Endodermal cell (in vitro differentiated cells): ENCODE measurements at places on chromosomes 1 and 21. TPM values are rescaled to one million over a fixed set of nuclear protein-coding genes. Genes with fewer than 3 reads are reported as not detected.

- DNase-seq: no peak
These were observed 19.3 kb upstream of the TMEM51 start for GRCh38 chr1:15134285-15134684.

DNA sequence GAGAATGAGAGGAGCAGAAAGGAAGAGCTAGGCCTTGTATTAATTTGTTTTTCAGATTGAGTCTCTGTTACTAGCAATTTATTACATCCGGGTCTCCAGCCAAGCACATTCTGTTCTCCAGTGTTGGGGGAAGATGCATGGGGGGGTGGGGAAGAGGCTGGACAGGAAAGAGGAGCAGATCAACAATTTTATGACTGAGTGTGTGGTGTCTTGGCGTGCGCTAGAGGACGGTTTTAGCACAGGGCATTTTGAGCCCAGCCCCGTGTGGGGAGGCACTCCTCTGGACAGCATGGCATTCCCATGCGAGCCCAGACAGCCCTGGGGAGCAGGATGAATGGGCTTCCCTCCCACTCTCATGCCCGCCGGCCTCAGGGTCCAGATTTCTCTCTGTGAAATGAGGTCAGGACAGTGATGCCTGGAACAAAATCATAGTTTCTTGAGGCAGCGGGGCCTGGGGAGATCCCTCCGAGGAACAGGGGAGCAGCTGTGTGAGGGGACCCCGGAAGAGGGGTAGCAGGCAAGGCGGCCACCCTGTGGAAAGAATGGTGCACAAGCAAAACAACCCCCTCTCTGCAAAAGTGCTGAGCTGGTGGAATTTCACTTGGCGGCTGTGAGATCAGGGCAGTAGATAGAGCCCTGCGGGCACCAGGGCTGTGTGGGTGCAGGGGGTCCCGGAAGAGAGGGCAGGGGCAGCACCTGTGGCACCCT, 16.3 kb downstream of the SOX13 start:
- DNase-seq: no peak

GRCh38 chr1:209391792-209392191, 191.7 kb upstream of the CAMK1G start:
- peak; percentile 78 for DNase-seq

GRCh38 chr1:6348511-6349191, 44.9 kb downstream of the ACOT7 start:
- no peak for DNase-seq

Gene FALEC
- 1.6 TPM in 1 of 3 replicates, not detected in the others for total RNA-seq

Gene FMOD
- 3.9 to 6.5 TPM (median 4.8 TPM) in 3 replicates for total RNA-seq

Gene GPR157
- total RNA-seq: 5.0 and 5.6 TPM in 2 replicates

Gene CFHR4
- not detected in 3 replicates for total RNA-seq
